ENCODE measurements at places on chromosomes 2 and 18. TPM values are rescaled to one million over a fixed set of nuclear protein-coding genes. Genes with fewer than 3 reads are reported as not detected.

Gene CROCC2
- 0.09 TPM for total RNA-seq

GRCh38 chr2:151408788-151409600 lies 708 bp upstream of the RIF1 start:
- no peak for DNase-seq

Gene IL18RAP
- total RNA-seq = 1.6 TPM

DNA sequence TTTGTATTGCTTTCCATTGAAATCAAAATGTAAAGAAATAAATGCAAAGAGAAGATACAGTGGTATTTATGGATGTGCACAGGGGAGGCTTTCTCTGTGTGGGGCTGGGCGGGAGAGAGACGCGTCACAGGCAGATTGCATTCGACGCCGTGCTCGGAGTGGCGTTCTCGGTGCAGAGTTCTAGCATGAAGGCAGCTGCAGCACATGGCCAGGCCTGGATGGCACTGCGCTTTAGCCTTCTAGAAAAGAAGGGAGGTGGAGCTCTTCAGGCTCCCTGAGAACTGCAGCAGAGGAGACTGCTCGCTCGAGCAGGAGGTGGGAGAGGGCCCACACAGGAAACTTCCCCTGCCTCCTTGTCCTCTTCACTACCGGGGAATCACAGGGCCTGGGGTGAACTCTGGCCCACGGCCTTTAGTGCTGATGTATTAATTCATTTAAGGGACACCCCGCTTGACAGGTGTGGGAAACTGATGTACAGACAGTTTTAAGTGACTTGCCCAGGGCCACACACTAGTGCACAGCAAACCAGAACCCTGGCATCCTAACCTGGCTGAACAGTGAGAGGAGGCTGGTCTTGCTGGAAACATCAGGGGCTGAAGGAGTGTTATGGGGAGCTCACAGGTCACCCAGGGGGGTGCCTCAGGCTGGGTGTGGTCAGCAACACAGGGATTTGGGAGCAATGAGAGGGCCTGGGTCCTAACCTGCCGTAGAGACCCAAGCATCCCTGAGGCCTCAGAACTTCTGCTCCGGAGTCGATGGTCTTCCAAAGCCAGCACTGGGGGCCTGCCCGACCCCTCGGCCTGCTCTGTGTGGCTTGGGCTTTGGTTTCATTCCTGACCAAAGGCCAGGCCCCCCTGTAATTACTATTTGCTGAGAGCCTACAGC lies 199.9 kb downstream of the HDAC4 start:
- no peak for DNase-seq

Gene G6PC2
- total RNA-seq = not detected

- DNase-seq = peak; percentile 55
Measured at GRCh38 chr2:119290859-119291587, 67.4 kb downstream of the STEAP3 start.

Gene TXNDC2
- total RNA-seq = not detected

GRCh38 chr2:158676696-158677095 lies 118.4 kb upstream of the DAPL1 start:
- DNase-seq = no peak

- DNase-seq = no peak
Measured at GRCh38 chr18:69974365-69974764, 26.7 kb upstream of the CD226 start.

DNA sequence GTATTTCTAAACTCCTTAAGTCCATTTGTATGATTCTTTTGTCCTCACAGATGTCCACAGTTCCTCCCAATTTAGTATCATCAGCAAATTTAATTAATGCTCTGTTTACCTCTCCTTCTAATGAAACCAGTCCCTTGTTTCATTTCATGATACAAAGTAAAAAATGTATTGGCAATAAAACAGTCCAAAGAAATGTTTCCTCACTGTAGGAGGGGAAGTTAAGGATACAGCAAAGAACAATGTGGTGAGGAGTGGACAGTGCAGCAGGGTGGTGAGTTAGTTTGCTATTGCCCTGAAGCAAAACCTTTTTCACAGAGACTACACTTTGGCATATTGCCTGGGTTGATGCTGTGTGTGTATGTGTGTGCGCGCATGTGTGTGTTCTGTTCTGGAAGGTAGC lies 401.5 kb downstream of the ARHGAP15 start:
- DNase-seq = no peak

DNA sequence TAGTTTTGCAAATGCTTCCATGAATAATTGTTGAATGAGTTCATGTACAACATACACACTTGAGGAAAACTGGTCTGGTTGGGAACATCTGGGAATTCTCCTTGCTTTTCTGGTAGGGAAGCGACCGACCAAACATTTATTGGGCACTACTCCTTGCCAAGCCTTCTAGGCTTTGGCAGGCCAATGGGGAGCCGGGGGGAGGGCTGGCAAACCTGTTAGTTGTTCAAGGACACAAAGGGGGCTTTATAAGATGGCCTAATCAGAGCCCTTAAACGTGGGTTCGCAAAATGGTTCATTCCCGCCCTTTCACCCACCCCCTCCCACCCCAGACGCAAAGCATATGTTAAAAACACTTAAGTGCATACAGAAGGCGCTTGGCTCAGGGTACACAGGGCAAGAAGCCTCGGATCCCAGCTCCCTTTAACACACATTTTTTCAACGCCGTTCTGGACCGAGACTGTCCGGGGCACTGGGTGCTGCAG lies 844 bp upstream of the VSNL1 start:
- no peak for DNase-seq

Gene SGPP2
- total RNA-seq = 44.8 TPM

Data from mucosa of gallbladder (tissue), 1 donor.